ENCODE measurements at places on chromosomes 11 and 22. TPM values are rescaled to one million over a fixed set of nuclear protein-coding genes. Genes with fewer than 3 reads are reported as not detected.

The ZP1 gene
- polyA plus RNA-seq, result 1.5 TPM

The TPCN2 gene
- 5.7 TPM for polyA plus RNA-seq

The F2 gene
- polyA plus RNA-seq, result not detected

The UCP3 gene
- 0.67 TPM for polyA plus RNA-seq

The ANKK1 gene
- polyA plus RNA-seq, result 1.1 TPM

The TLCD5 gene
- 3.6 TPM for polyA plus RNA-seq

The C11orf86 gene
- polyA plus RNA-seq, result 0.45 TPM

The JHY gene
- 3.9 TPM for polyA plus RNA-seq

The ZBTB16 gene
- polyA plus RNA-seq, result 30.4 TPM

The AQP11 gene
- 0.22 TPM for polyA plus RNA-seq

The CNIH2 gene
- polyA plus RNA-seq, result 1.3 TPM

The DGCR6L gene
- polyA plus RNA-seq, result 46.6 TPM

The PANX2 gene
- 0.46 TPM for polyA plus RNA-seq

The ST3GAL4 gene
- polyA plus RNA-seq, result 42.1 TPM

The GAS2 gene
- 4.7 TPM for polyA plus RNA-seq

The PHRF1 gene
- 8.9 TPM for polyA plus RNA-seq

The ALG9 gene
- polyA plus RNA-seq, result 18.9 TPM

The CHRM4 gene
- 0.08 TPM for polyA plus RNA-seq

The ARVCF gene
- polyA plus RNA-seq, result 8.5 TPM

The FAM83F gene
- polyA plus RNA-seq, result 1.2 TPM

The ARHGEF17 gene
- polyA plus RNA-seq, result 11.1 TPM

The PPP6R2 gene
- 36.9 TPM for polyA plus RNA-seq

All from adipose tissue (tissue), 3 donors.